ENCODE measurements at places on chromosomes 16 and 17. TPM values are rescaled to one million over a fixed set of nuclear protein-coding genes. Genes with fewer than 3 reads are reported as not detected.

PRSS22 gene
- 0.63 TPM for polyA plus RNA-seq

ABCA6 gene
- polyA plus RNA-seq: 1.6 TPM

OMG gene
- 1.0 TPM for polyA plus RNA-seq

DNA sequence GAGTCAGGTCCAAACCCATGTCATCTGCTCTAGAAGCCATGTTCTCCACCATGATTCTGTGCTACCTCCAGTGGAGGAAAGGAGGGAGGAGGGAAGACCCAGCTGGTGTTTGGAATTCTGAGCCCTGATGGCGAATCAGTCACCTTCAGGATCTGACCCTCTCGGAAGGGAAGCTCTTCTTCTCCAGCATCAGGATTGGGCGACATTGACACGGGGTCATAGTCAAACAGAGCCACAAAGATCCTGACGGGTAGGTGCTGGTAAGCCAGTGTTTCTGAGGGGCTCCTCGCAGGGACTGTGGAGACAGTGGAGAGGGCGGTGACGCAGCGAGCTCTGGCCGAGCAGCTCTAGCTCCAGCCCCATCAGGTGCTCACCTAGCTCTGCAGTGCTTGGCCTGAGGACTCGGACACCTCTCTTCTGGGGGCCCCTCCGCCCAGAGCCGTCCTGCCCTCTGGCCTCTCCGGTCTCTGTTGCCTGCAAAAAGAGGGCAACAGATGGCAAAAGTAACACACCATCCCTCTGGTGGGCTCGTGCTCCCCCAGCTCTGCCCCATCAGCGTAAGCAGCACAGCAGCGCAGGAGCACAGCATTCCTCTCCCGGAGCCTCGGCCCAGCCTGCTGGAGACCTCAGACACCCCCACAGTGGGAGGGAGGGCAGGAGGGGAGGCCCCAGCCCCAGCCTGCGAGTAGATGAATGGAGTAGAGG, 21.0 kb downstream of the TSPOAP1 start:
- DNase-seq: no peak

- DNase-seq: no peak
Measured at GRCh38 chr17:57636985-57637665, 108.0 kb downstream of the CCDC182 start.

DNA sequence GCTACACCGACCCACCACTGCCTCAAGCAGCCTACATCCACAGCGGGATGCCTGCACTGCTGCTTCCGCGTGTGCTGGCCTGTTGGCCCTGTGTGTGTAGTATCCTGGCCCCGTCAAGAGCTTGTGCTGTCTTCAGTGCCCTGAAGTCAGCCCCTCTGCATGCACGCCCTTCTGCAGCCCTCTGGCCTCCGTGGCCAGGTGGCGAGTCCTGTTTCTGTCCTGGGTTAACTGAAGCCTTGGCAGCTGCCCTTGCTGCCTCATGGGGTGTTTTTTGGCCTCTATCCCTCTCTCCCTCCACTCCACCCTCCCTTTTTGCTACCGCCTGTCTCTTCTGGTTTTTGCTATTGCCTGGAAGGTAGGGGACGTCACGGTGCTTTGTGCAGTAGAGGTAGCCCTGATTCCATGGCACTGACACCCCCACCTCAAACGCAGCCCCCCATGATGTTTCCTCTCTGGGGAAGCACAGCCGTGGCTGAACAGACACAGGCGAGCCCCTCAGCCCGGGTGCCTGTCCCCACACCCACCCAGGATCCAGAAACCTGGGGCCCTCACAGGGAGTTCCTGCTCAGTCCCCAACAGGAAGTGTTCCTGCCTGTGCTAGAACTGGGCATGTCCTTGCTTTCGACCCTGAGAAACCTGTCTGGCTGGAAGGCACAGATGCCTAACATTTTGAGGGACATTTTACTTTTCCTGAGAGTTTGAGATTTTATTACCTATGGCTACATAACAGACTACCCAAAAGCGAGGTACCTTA, 18.8 kb upstream of the AMZ2 start:
- DNase-seq: no peak

DNA sequence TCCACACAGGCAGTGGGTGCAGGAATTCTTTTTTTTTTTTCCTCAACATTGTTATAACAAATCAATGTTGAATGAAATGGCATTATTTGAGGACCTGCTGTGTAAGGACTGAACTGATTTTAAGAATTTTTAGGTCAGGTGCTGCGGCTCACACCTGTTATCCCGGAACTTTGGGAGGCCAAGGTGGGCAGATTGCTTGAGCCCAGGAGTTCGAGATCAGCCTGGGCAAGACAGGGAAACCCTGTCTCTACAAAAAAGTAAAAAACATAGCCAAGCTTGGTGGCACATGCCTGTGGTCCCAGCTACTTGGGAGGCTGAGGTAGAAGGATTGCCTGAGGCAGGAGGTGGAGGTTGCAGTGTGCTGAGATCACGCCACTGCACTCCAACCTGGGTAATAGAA, 12.4 kb downstream of the MPRIP start:
- no peak for DNase-seq

TANC2 gene
- 12.8 TPM for polyA plus RNA-seq

KLHL10 gene
- 0.06 TPM for polyA plus RNA-seq

GRCh38 chr16:58456193-58456592, 43.8 kb upstream of the NDRG4 start:
- no peak for DNase-seq

MMP25 gene
- 4.3 TPM for polyA plus RNA-seq

- DNase-seq: no peak
Measured at GRCh38 chr17:45719335-45720071, 64.6 kb upstream of the CRHR1 start.

BAIAP3 gene
- polyA plus RNA-seq: 8.1 TPM

NPB gene
- polyA plus RNA-seq: 0.39 TPM

- DNase-seq: no peak
Measured at GRCh38 chr17:1820528-1821252, 9.0 kb downstream of the SMYD4 start.

DNA sequence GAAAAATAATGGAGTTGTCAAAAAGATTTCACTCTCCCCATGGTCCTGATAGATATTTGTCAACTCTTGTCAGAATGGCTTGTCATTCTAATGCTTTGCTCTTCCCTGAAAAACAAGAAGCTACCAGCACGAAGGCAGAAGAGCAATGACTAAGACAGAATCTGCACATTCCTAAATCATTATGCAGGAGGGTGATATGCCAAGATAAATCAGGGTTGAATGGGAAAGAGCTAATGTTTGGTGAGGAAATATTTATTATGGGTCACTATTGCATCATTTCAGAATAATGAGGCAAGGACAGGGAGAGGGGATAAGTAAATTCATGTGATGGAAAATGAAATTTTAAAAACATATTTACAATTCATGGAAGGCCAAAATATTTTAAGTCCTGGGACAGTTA, 297.5 kb upstream of the XYLT1 start:
- no peak for DNase-seq

- no peak for DNase-seq
Measured at GRCh38 chr16:4744555-4745273, 10.4 kb downstream of the DNAAF8 start.

YBX2 gene
- 2.8 TPM for polyA plus RNA-seq

GRCh38 chr17:58039975-58040374, 32.9 kb upstream of the SRSF1 start:
- no peak for DNase-seq

GRCh38 chr16:3065742-3066439, 451 bp downstream of the IL32 start:
- DNase-seq: no peak

- DNase-seq: no peak
Measured at GRCh38 chr17:81954131-81955057, 6.6 kb downstream of the NOTUM start.

DNA sequence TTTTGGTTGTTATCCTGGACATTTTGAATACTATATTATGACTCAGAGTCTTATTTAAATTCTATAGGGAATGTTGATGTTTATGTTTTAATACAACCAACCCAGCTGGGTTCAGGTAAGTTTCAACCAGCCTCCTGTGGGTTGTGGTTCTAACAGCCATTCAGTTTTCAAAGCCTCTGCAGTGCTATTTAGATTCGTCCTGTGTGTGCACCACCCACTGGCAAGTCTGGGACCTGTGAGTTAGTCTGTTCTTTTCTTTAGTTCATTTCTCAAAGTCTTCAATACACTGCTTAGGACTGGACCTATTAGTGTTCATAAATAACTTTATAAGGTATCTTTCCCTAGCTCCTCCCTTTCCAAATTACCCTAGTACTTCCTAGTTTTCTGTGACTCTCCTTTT, 170.6 kb downstream of the TMEM132E start:
- no peak for DNase-seq

GRCh38 chr16:81447383-81448101, 2.9 kb downstream of the CMIP start:
- DNase-seq: peak; percentile 66

CES4A gene
- 23.5 TPM for polyA plus RNA-seq

C17orf78 gene
- polyA plus RNA-seq: 6.0 TPM

GRCh38 chr16:3780570-3780969, 63.2 kb upstream of the TRAP1 start:
- DNase-seq: no peak

- DNase-seq: no peak
Measured at GRCh38 chr17:65670667-65671371, 109.4 kb upstream of the AXIN2 start.

DNA sequence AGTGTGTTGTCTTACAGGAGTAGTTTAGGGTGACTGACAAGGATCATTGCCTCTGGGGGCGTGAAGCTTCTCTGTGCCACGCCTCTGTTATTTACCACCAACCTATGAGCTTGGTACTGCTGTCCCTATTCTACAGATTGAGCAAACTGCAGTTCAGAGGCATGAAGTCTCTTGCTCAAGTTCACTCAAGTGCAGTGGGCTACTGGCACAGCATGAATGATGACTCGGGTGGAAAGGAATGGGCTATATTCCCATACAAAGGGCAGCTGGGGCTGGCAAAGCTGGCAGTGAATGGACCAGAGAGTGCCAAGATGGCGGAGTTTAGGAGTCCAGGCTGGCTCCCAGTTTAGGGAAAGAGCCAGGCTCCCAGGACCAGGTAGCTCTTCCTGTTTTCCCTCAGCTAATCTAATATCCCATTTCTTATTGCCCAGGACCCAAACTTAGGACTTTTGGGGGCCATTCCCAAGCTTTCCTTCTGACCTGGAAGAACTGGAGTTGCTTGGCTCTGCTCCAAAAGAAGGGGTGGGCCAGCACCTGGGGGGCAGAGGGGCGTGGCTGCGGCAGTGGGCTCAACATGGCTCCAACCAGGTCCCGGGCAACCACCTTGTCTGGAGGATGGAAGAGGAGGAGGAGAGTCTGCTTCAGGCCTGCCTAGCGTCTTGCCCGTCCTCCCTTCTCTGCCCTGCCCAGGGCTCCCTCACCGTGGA, 12.9 kb downstream of the PLK1 start:
- DNase-seq: no peak

All from large intestine (tissue), 12 donors.